Renal cortical epithelial cell (primary cell): ENCODE measurements at places on chromosomes 1 and 21. TPM values are rescaled to one million over a fixed set of nuclear protein-coding genes. Genes with fewer than 3 reads are reported as not detected.

DNA sequence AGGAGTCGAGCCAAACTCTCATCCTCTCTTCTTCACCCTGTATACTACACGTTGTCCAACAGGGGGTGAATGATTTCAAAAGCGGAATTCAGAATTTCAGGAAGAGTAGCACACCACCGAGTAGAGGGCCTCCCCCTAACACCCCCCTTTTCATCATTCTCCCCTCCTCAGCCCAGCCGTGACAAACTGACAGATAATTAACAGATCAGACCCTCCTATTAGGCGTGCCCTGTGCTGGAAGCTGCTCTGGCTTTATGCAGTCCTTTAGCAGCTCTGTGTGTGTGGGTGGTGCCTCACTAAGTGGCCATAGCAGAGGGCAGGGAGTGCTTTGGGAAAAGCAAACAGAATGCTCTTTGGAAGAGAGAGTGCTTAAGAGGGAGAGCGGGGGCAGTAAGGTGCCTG, 44.3 kb downstream of the PEX14 start:
- peak; percentile 52 for DNase-seq

- DNase-seq = peak; percentile 30
Measured at GRCh38 chr1:151908228-151908691, 1.1 kb downstream of the THEM4 start.

GRCh38 chr1:193356249-193356648, 169.8 kb upstream of the B3GALT2 start:
- DNase-seq = no peak

GRCh38 chr21:28822486-28823335, 170.0 kb downstream of the LTN1 start:
- DNase-seq = peak; percentile 30

DNA sequence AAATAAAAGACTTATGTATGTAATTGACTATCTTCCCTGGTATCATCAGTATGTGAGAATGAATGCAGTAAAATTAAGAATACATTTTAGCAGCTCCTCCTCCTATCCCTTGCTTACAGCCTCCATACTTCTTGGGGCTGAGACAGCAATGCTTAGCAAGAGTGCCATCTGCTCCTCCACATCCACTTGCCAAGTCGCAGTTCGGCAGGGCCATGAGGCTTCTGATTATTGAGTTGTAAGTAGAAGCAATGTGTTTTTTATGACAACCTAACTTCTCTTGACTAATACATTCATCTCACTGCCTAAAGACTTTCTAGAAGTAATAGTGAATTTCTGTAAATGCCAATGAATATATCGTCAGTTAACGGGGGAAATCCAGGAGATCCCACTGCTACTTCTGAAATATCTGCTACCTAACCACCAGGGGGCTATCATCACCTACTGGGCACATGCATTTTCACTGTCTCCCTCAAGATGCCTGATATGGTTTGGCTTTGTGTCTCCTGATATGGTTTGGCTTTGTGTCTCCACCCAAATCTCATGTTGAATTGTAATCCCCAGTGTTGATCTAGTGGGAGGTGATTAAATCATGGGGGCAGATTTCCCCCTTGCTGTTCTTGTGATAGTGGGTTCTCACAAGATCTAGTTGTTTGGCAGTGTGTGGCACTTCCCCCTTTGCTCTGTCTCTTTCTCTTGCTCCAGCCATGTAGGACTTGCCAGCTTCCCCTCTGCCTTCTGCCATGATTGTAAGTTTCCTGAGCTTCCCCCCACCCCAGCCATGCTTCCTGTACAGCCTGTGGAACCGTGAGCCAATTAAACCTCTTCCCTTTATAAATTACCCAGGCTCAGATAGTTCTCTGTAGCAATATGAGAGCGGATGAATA, 59.6 kb downstream of the EXTL2 start:
- no peak for DNase-seq

GRCh38 chr1:33344896-33345560, 24.1 kb upstream of the A3GALT2 start:
- no peak for DNase-seq

- no peak for DNase-seq
Measured at GRCh38 chr21:28138272-28138671, 854.4 kb downstream of the LTN1 start.

GRCh38 chr1:153663211-153663610, 4.7 kb downstream of the SNAPIN start:
- DNase-seq = peak; percentile 44

DNA sequence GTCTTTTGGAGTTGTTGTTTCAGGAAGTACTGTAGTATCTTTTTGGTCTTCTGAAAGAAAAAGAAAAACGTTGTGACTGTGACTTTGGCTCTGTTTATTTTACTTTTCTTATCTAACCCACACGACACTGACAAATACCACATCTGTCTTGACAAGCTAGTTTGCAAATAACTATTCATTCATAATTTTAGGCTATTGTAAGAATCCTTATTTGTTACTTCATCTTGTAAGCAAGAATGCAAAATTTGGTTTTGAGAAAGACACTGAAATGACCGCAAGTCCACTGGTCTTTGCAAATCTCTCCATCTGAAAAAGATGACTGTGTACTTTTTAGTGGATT, 12.7 kb downstream of the TGFB2 start:
- DNase-seq = no peak

- DNase-seq = no peak
Measured at GRCh38 chr1:55064071-55064581, 24.8 kb downstream of the PCSK9 start.

GRCh38 chr1:2575801-2576663, 10.5 kb upstream of the PRXL2B start:
- no peak for DNase-seq

DNA sequence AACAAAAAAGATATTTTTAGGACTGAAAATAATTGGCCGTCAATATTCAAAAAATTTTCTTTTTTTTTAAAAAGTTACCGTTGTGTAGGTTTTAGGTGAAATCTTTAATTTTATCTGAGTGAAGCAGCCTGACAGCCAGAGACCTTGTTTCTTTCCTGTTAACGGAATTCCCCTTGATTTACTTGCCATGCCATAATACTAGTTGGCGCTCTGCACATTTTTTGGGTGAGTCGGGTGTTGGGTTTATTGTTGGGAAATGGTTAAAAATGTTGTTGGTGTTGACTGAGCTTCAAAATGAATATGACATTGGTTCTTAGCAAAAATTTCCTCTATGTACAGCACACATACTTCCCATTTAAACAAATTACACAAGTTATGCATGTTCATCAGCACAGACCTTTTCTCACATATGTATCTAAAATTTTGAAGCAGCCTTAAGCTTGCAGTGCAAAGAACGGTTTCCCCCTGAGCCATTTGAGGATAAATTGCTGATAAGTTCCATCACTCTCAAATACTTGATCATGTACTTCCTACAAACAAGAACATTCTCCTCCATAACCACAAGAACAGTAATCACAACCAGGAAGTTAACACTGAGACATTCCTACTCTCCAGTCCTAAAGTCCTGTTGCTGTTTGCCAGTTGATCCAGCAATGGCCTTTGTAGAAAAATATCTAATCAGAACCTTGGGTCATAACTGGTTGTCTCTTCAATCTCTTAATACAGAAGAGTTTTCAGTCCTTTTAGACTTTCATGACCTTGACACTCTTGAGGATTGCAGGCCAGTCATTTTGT, 34.2 kb downstream of the CAMTA1 start:
- peak; percentile 78 for DNase-seq

DNA sequence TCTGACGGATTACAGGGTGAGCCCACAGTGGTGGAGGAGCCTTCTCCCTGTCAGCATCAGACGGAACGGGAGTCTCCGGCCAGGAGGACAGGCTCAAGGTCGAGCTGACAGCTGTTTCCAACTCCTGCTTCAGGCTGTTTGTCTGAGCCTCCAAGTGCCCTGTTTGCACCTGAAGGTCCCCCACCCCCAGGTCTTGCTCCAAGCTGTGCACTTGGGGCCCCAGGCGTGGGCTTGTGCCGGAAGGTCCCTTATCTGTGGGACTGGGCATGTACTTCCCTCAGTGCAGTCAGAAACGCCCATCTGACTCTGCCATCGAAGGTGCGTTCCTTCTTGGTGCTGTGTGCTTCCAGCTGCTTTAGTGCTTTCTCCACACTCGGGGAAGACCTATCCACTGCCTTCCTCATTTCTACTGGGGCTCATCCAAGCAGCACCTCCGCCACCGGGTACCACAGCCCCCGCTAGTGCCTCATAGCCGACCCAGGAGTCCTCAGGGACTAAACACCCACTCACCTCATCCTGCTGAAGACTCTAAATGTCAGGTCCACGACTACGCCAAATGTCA, 29.5 kb upstream of the CR2 start:
- DNase-seq = no peak

- DNase-seq = no peak
Measured at GRCh38 chr1:23178950-23179349, 10.3 kb upstream of the LUZP1 start.

GRCh38 chr1:86866665-86867064, 47.3 kb downstream of the SELENOF start:
- peak; percentile 42 for DNase-seq

GRCh38 chr21:39625211-39625895, 12.6 kb downstream of the B3GALT5 start:
- DNase-seq = no peak

DNA sequence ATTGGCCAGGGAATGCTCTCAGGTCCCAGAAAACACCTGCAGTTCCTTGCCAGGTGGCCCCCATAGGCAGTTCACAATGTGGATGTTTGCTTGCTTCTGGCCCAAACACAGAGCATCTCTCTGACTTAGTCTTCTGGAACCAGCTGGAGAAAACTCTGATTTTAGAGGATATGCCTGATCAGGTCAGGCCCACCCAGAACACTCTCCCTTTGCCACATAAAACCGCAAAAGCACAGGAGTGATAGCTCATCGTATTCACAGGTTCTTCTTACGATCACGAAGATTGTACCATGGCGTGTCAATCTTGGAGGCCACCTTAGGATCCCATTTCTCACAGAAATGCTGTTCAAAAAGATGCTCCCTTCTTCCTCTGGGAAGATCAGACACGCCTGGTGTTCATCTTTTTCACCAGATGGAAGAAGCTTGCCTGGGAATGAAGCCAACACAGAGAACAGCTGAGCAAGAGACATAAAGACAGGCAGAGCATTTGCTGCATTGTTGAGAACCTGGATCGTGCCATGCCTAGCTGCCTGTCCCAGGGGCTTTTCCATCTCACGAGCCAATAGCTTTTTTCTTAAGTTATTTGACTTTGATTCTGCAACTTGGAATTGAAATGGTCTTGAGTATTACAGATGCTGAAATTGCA, 11.6 kb upstream of the CD247 start:
- no peak for DNase-seq

CNR2 gene
- total RNA-seq = not detected in 2 replicates

FRRS1 gene
- 5.0 and 7.0 TPM in 2 replicates for total RNA-seq

TNFRSF1B gene
- total RNA-seq = 0.35 and 1.6 TPM in 2 replicates

NIT1 gene
- total RNA-seq = 25.7 and 26.8 TPM in 2 replicates

KLHDC7A gene
- total RNA-seq = 5.2 and 28.3 TPM in 2 replicates

KCNN3 gene
- total RNA-seq = under 0.01 TPM in 1 of 2 replicates, not detected in the other

CFAP107 gene
- total RNA-seq = not detected in 2 replicates

PEA15 gene
- 84.6 and 194 TPM in 2 replicates for total RNA-seq

TNFRSF14 gene
- total RNA-seq = 17.6 and 19.8 TPM in 2 replicates

ZFYVE9 gene
- total RNA-seq = 21.9 and 48.9 TPM in 2 replicates

FAM3B gene
- total RNA-seq = 4.2 TPM in 1 of 2 replicates, not detected in the other

HTR6 gene
- total RNA-seq = not detected in 2 replicates
